Posterior cingulate gyrus (tissue), 11 donors: ENCODE measurements at places on chromosomes 12 and 14.

DNA sequence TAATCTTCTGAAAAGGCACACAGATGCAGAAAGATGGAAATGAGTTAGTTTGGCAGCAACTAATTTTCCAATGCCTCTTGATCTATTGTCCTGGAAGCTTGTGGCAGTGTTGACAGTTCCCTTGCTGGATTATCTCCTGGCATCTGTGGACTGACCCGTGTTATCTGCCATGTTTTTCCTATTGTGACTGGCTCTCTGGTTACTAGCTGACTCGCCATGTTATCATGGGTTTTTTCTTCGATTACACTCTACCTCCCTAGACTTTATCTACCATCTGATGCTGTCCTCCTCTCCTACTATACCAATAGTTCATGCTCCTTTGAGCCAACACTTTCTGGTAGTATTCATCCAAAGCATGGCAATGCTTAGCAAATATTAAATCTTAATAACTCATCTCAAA lies 63.3 kb upstream of the FLRT2 start:
- DNase-seq: no peak

DNA sequence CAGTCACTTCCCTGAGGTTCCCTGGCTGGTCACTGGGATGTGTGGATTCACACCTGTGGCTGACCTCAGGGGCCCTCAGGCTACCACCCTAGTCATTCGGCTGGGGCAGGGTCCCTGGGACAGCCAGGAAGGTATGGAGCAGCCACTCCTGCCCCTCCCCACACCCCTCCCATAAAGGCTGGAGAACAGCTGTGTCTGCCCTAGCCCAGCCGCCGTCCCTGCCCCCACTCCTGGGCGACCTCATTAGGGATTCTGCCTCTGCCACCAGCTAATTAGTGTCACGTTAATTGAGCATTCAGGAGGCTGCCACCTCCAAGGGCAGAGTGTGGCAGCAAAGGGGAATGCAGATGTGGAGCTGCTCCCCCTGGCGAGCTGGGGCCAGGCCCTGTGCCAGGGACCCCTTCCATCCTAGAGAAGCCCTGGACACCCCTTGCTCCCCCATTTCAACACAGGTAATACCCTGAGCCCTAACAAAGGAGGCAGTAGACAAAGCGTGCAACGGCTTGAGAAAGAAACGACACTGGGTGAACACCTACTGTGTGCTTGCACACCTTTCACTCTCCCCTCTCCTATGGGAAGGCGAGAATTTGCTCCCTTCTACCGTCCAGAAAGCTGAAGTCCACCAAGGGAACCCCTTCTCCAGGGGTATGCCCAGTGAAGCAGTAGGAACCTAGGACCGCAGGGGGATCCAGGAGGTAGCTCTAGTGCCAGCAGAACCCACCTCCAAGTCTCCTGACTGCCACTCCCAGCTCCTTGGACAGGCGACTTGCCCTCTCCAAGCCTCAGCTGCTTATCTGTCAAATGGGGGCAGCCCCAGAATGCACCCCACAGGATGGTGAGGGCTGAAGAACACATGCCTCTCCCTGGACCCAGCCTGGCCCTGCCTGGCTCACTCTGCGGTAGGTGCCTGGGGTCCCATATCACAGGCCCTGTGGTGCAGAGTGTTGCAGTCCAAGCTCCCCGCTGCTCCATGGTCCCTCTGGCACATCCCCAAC lies 45.1 kb downstream of the FAM222A start:
- peak; percentile 75 for DNase-seq

DNA sequence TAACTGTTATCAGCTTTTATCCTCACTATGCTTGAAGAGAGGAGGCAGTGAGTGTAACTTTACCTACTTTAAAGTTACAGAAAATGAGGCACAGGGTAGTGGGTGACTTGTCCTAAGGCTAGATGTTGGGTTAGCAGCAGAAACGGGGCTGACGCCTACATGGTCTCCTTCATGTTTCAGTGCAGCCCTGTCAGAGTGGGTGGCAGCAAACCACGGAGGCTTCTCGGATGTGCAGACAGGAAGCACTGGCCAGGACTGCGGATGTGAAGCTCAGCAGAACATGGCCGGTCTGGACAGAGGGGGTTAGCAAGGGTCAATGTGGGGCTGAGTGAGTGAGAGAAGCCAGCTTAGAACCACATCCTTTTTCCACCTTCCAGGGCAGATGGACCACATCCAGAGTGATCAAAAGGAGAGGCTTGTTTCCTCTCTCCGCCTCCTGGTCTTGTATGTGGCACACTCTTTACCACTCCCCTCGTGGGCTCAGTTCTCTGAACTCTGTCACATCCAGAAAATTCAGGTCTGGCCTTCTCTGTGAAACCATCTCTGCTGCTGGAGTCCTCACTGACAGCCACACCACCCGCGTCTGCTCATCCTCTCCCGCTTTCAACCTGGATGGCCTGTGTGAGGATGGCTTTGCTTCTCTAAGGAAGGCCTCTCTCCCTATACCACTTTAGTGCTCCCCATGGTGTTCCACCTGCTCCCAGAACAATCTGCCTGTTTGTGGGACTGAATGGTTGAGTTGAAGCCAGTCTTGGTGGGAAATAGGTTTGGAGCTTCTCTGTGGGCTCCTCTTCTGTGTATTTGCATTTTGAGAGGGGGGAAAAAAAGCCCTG lies 14.1 kb downstream of the SUSD6 start:
- DNase-seq: peak; percentile 82

GRCh38 chr14:65813760-65814384 lies 401.3 kb downstream of the FUT8 start:
- no peak for DNase-seq

DNA sequence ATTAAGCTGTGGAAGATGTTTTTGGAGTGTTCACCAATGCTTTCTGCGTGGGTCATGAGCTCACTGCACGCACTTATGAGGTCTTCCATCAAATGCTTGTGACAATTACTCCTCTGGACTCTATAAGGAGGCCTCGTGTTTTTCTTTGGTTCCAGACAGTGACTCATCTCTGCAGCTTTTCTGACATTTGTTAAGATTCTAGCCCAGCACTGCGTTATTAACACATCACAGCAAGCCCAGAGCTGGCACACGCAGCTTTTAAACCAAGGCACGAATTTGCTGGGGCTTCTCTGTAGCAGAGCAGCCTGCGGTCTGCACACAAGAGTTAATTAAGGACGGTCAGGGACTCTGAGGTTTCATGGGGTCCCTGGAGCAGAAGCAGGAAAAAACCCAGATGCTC lies 16.9 kb downstream of the MEG3 start:
- no peak for DNase-seq

DNA sequence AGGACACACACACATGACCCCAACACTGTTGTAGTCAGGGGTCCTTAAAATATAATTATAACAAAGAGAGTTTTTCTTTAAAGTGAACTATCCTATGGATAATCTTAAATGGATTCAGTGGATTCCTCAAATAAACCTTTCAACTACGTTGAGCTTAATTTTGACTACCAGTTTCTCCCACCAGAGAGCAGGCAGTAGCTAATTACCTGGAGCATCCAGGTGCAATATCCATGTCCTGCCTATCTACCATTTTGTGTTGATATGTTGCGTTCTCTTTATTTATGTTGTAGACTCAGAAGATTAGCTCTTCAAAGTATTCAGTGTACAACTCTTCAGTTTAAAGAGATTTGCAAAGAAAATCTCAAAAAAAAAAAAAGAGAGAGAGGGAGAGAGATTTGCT lies 127.2 kb upstream of the GZMB start:
- DNase-seq: no peak

DNA sequence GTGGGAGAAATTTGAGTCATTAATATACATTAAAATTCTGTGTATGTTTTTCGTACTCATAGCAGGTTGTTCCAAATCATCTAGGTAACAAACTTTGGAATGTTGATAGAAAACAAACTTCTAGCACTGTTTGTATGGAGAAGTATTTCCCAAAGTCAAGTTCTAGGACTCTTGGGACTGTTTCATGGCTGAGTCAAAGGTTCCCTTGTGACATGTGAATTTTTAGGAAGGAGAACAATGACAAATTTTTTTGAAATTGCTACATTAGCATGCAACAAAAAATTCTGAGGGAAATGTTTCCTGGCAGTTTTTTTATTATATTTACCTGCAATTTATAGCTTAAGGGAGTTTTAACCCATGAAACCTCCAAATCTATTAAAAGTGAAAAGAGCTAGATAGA lies 73.8 kb downstream of the RASSF8 start:
- DNase-seq: no peak

GRCh38 chr14:31307618-31308017 lies 100.0 kb upstream of the HECTD1 start:
- DNase-seq: no peak
